ENCODE measurements at places on chromosomes 6 and 20.

DNA sequence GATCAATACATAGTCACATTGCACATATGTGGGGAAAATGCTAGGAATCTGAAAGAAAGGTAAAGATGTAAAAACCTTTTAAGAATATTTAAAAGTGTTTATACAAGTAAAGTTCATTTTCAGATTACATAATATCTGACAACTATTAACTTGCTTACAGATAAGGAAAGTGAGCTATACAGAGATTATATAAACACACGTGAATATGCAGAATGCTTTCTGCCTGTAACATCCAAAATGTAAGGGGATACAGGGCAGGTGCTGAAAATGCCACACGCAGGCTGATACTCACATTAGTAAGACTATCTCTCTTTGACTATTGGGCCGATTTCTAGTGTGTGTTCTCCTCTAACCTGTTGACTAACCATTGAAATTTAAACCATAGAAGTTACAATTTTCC, 17.9 kb upstream of the MAP7 start:
- no peak for DNase-seq

DNA sequence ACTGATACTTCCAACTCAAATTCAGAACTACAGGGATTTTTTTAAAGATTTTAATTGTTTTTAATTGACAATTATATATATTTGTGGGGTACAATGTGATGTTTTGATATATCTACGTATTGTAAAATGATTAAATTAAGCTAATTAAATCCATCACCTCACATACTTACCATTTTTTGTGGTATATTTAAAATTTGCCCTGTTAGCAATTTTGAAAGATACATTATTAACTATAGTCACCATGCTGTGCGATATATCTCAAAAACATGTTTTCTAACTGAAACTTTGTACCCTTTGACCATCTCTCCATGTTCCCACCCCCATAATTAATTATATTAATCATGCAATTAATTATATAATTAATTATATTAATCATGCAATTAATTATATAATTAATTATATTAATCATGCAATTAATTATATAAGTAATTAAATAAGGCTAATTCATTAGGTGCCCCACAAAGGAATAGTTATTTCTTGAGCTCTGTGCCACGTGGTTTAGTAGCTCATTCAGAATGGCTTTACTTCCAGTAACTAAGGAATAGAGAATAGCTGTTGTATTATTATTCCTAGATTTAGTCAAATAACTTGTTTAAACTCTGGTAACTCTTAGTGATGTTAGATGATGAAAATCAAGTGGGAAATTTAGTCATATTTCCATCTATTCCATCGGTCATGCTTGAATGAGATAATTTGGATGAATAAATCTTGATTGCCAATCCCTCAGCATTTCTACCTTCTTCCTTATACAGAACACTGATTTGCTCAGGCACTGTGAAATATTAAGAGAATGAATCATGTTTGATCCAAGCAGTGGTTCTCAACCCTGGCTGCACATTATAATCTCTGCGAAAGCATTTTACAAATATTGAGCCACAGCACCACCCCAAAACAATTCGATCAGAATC, 25.1 kb downstream of the LOC128125822 start:
- DNase-seq = no peak

DNA sequence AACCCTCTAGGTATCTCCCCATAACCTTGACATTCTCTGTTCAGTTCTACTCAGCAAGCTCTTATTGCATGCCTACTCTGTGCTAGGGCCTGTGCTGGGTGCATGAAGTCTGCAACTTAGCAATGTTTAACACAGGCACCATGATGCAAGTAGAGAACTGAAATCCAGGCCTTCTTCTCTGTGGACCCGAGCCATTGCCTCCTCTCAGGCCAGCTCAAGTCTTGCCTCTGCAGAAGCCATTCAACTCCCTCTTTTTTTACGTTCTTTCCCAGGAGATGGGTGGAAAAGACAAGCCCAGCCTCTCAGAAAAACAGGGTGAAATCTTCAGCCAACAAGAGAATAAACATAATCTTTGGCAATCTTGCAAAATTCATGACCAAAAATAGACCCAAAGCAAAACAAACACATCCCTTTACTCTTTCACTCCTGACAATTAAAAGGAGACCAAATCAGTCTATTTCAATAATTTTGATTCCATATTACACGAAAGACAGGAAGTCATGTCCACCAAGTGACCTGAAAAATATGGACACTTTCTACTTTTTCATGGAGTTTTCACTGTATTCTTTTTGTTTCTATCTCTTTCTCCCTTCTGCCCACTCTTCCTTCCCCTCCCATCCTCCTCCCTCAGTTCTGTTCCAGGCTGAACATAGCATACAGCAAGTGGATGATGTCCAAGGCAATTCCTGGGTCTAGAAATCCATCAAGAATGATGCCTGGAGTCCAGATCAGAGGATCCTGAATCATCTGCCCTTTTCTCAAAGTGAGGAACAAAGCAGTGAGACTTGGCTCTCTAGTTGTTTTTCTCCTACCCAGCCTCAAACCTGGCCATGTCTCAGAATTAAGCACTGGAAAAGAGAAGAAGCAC, 45.4 kb upstream of the MOCS1 start:
- DNase-seq = no peak

DNA sequence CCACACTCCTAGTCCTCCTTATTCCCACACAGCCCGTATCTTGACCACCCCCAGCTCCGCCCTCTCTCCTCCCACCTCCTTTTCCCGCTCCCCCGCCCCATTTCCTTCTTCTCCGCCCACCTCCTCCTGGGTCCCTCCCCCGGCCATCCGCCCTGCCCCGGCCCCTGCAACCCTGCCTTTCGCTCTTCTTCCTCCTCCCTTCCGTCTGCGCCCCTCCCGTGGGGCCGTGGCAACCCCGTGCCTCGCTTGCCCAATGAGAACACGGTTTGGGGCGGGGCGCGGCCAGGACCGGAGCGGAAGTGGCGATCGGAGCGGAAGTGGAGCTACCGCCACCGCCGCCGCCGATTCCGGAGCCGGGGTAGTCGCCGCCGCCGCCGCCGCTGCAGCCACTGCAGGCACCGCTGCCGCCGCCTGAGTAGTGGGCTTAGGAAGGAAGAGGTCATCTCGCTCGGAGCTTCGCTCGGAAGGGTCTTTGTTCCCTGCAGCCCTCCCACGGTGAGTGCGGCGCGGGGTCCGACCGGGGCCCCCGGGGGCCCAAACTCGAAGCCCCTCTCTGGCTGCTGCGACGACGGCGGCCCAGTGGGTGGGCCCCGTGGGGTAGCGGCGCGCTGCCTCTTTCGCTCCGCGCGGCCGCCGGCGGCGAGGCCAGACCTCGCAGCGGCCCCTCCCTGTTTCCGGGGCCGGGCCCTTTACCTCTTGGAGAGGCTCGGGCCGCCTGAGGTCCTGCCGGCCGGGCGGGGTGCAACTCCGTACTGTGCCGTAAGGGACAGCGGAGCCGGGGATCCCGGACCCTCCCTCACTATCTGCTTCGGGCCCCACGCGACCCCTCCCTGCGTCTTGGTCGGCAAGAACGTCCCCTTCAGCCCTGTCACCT, at the start of gene YWHAB:
Gene YWHAB (plus strand): TSS at position 314 of the 874 bp plus-strand sequence. CDS start 15,829 bp downstream, outside the sequence.
- DNase-seq = peak; percentile 99

DNA sequence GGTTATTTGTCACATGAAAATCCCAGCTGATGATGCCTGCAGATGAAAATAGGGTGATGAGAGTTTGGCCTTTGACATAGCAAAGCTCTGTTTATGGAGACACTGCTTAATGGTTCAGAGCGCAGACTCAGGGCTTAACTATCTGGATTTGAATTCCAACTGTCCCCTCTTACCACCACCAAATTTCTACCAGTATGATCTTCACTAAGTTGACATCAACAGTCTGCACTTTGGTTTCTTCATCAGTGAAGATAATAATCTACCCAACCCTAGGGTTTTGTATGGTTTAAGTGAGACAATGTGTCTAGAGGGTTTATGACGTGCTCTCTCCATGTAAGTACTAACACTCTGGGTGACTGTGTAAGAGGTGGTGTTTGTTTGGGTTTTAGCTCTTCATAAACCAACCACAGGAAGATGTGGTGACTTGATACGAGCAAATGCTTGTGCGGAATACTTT, 151.4 kb upstream of the TNFAIP3 start:
- no peak for DNase-seq

GRCh38 chr6:134593887-134594286, 276.0 kb upstream of the SGK1 start:
- DNase-seq = no peak

GRCh38 chr20:17619351-17620093, 49.6 kb downstream of the DSTN start:
- DNase-seq = no peak

GRCh38 chr6:56359201-56359899, 112.0 kb upstream of the COL21A1 start:
- peak; percentile 45 for DNase-seq

Data from stimulated activated CD4-positive, alpha-beta T cell treated with anti-CD3 and anti-CD28 coated beads, Interleukin-1b, Interleukin-23, amount 100 ng/mL, for 48 hours (primary cell).